Activated naive CD4-positive, alpha-beta T cell treated with anti-CD3 and anti-CD28 coated beads, Interleukin-2, amount 50 U/mL, for 72 hours (primary cell): ENCODE measurements at places on chromosomes 3 and 15.

- no peak for DNase-seq
These were observed 38.0 kb upstream of the TPRG1 start for GRCh38 chr3:189133768-189134167.

GRCh38 chr3:138888560-138888959 lies 53.8 kb upstream of the PIK3CB start:
- DNase-seq = no peak

DNA sequence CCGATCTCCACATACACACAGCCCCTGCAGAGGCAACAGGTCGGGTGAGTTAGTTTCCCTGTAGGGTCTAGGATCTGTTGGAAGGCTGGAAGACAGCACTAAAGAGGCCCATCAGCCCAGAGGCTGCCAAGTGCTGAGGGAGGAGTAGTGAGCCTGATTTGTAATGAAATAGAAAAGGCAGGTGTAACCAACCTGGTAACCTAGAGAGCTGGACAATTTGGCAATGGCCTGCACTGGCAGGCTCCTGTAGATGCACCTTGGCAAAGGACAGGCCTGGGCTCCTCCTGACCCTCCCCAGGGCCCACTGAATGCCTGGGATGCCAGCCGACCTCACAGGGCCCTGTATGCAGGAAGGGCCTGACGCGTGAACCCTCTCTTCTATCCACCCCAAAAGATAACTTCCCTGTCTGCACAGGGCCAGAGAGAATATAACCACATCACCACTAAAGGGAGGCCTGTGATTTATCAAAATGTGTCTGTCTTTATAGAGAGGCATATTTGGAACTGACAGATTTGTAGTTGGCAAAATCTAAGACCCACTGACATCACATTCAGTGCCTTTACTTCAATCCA lies 225.1 kb upstream of the CHRNA7 start:
- DNase-seq = no peak

DNA sequence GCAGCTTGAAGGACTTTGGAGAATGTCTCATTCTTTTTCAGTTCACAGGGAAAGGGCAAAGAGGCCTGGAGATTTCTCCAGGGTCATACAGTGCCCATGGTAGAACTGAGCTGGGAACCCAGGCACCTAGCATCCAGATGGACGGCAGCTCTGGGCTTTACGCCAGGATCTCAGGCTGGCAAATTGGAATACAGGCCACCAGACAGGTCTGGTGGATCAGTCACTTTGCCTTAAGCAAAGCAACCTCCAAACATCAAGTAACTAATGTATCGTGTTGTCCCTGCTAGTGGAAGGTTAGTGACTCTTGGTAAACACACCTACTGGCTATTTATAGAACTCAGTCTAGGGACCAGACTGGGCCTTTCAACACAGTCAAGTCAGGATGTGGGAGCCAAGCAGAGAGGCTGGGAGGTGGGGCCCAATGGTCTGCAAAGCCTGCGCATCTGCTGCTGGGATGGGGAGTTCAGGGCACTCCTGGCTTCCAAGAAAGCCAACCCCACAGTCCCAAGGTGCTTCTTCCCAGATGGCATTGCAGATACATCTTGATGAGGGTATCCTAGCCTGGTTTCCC lies 30.2 kb downstream of the RPLP1 start:
- no peak for DNase-seq
